Renal cortical epithelial cell (primary cell): ENCODE measurements at places on chromosomes 4 and X.

GRCh38 chrX:45992402-45993123 lies 552.7 kb downstream of the ZNF674 start:
- no peak for DNase-seq

DNA sequence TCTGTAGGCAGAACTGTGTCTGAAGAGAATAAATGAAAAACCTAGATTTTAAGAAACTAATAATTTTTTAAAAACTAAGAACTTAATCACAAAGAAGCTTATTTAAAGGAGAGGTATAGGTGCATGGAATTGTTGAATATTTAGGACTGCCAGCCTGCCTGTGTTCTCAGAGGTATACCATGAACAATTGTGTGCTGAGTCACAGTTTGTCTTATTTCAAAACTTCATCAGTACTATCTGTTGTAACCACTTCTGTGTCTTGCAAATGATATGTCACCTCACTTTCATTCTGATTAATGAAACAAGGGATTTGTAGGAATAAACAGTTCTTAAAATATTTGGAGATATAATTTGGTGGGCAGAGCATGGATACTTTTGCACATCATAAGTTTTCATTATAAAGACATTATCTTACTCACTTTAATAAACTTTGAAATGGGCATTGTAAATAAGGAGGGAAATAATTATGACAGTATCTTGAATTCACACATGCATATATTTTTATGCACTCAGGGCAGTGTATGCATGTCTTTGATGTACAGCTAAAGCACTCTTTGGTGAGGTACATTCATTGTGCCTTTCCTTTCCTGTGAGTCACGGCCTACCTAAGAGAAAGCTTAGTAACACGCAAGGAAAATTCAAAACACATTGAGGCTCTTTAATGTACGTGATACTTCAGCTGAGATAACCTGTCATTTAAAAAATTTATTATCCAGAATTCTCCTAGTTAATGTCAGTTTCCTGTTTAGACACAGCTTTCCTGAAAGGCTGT lies 31.7 kb downstream of the STOX2 start:
- peak; percentile 37 for DNase-seq

- DNase-seq: no peak
Measured at GRCh38 chrX:48461830-48462229, 8.2 kb downstream of the SLC38A5 start.

DNA sequence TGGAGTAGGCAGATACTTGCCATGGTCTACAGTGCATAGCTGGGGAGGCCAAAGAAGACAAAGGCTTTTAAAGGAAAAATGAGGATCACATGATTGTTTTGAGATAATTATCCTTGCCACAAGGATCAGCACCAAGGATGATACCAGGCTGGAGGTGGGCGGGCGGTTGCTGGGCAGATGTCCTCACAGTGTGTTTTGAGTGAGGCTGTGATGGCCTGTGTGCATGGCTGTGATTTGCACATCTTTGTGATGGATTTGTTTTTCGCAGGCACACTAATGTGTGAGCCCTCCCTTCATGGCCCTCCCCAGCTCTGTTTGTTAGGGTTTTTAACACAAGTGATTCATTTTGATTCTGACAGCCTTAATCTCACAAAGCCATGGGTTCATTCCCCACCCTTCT lies 46.8 kb downstream of the RGS12 start:
- DNase-seq: no peak

- DNase-seq: peak; percentile 92
Measured at GRCh38 chrX:43860646-43861370, 21.4 kb downstream of the MAOB start.

DNA sequence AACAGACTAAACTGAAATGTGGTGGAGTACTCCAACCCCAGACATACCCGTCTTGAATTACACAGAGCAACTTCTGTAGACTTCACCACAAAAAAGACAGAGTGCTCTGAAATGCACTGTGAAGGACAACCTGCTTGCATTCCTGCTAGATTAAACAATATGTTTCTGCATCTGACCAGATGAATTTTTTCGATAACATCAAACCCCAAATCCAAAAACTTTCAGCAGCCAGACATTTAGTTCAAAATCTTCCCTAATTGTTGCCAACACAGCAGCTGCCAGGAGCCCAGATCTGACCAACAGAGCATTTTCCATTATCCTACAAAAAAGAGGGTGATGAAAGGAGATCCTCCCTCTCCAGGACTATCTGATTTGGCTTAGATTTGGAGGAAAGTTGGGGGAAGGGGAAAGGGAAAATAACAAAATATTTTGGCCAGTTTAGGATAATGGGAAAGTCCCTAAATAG lies 356.5 kb downstream of the PDGFC start:
- DNase-seq: peak; percentile 10
